GM23338 (cell line): ENCODE measurements at places on chromosomes 2 and 18. TPM values are rescaled to one million over a fixed set of nuclear protein-coding genes. Genes with fewer than 3 reads are reported as not detected.

Gene SIX3
- polyA plus RNA-seq, result 0.21 and 0.37 TPM in 2 replicates

GRCh38 chr2:198187841-198188240 is 383.4 kb downstream of the PLCL1 start:
- no peak for DNase-seq

DNA sequence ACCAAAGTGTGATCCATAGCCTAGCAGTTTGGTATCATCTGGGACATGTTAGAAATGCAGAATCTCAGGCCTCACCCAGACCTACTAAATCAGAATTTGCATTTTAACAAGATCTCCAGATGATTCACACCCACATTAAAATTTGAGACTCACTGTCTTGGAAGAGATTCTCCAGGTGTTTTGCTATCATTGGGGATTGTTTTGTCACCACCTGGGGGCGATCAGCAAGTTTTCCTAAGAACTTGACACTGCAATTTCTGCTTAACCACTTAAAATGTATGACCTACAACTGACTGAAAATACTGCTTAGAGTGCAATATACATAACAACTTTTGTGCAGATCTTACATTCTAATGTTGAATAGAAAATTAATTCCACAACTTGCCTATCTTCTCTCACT is 18.9 kb upstream of the ITGA4 start:
- peak; percentile 67 for DNase-seq

Gene CRYBA2
- polyA plus RNA-seq, result not detected in 2 replicates

Gene NEU2
- not detected in 2 replicates for polyA plus RNA-seq

Gene MFSD6
- polyA plus RNA-seq, result 2.3 and 3.1 TPM in 2 replicates

DNA sequence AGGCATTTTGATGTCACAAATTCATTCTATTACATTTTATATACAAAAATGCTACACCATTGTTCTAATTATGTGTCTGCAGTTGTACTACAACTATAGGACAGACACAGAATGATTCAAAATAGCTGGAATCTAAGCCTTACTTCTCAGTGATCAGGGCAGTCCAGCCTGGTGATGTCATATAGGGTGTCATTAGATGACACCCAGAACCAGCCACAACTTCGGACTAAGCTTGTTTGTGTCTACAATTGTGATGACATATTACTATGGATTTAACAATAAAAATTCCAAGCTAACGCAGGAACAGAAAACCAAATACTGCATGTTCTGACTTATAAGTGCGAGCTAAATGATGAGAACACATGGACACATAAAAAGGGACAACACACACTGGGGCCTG is 31.0 kb downstream of the M1AP start:
- DNase-seq, result no peak

Gene PLEKHM3
- polyA plus RNA-seq, result 3.5 and 3.9 TPM in 2 replicates

DNA sequence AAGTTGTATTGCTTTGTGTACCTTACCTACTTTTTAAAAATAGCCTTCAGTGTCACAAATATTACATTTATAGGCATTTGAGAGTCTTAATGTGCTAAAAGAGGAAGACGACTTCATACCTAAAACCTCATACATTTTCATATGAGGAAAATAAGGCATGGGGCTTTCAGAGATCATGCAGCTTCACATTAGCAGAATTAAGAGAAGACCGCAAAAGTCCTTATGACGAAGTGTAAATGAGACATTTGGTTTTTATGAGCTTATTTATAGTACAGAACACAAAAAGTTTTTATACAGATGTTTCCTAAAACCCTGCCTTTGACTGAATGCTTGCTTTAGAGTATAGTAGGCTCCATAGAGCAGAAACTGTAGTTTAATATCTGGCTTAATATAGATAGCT is 10.1 kb upstream of the CCDC138 start:
- no peak for DNase-seq

Gene CFAP65
- 0.37 and 0.74 TPM in 2 replicates for polyA plus RNA-seq

DNA sequence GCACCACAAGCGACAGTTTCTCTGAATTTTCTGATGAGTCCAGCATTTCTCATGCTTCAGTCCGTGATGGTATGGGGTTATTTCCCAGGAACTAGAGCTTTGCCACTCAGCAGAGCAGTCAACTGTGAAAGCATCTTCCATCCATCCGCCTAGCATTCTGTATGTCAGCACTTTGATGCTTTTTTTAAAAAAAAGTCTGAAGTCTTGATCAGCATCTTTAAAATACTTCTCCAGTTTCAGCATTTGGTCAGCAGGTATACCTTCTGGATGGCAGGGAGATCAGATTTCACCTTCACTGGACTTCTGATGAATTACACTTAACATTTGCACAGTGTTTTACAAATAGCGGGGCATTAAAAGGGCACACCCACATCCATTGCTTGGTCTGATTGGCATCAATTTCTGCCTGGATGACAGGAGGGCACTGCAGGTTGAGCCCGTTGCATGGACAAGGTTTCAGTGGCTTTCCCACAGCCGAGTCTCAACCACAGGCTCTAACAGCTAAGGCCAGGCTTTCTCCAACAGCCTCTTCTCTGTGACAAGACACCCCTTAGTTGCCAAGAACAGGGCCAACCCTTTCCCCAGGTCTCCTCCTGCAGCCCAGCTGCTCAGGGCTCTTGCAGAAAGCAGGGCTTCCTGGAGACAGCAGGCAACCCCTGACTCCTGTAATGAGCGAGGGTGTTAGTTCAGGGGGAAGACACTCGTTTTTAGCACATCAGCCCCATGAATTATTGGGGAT is 54.0 kb downstream of the EMILIN2 start:
- no peak for DNase-seq

- DNase-seq, result no peak
These were observed 19.4 kb downstream of the CDH20 start for GRCh38 chr18:61352611-61353010.

- DNase-seq, result no peak
These were observed 127.9 kb upstream of the SEC11C start for GRCh38 chr18:59011786-59012185.

Gene PIEZO2
- polyA plus RNA-seq, result 3.9 and 4.8 TPM in 2 replicates

Gene CCDC178
- polyA plus RNA-seq, result 0.24 and 0.59 TPM in 2 replicates

Gene CLEC4F
- not detected in 2 replicates for polyA plus RNA-seq

Gene MC5R
- 0.11 and 0.21 TPM in 2 replicates for polyA plus RNA-seq

Gene CCDC148
- 1.3 and 1.8 TPM in 2 replicates for polyA plus RNA-seq

DNA sequence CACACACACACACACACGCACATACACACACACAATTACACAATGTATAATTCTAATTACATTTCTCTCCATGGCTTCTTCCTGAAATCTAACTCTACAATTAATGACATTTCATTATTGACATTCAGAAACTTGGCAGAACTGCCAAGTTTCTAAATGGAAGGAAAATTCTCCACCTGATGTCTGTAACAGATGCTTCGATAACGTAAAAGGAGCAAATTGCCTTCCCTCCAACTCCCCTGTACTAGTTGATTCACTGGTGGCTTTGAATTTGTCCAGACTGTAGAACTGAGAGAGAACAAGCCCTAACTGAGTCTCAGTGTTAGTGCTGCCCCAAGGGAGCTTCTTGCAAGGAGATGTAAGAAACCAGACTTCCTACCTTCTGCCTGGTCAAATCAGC is 255.1 kb upstream of the TMEM200C start:
- no peak for DNase-seq
